Right kidney (tissue), 9 donors: ENCODE measurements at places on chromosomes 11 and 22.

DNA sequence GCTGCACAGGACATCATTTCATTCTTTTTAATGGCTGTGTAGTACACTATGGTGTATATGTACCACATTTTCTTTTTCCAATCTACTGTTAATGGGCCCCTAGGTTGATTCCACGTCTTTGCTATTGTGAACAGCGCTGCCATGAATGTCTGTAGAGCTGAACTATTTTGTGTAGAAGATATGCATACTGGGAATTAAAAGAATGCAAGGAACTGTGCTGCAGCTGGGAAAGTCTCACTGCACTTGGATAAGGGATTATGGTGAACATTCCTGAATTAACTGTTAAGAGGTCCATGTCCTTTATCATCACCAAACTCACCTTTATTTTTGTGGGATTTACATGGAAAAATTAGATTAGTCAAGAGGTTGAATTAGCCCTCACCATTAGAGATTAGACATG, 224.7 kb downstream of the SNX19 start:
- no peak for DNase-seq

GRCh38 chr22:45538281-45538680, 35.6 kb downstream of the FBLN1 start:
- DNase-seq: no peak

DNA sequence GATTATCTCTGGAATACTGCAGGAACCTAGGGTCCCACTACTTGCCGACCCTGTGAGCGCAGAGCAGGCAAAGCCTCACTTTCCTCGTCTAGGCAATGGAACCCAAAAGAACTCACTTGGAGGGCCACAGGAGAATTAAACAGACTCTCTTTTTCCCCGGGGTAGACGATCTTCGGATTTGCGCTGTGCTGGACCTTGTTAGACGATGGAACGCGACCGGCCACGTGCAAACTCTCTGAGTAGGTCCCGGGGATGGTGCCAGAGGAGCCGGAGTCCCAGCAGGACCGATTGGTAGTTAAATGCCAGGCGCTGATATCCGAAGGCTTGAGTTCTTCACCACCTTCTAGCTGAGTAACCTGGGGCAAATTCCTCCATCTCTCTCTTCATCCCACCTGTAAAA, 1.0 kb upstream of the SLC1A2 start:
- DNase-seq: peak; percentile 37

- DNase-seq: no peak
Measured at GRCh38 chr22:21634844-21635243, 2.3 kb downstream of the CCDC116 start.

GRCh38 chr11:111946499-111946898, 9.4 kb downstream of the DIXDC1 start:
- no peak for DNase-seq

GRCh38 chr11:45614196-45614828, 51.1 kb downstream of the CHST1 start:
- DNase-seq: no peak

DNA sequence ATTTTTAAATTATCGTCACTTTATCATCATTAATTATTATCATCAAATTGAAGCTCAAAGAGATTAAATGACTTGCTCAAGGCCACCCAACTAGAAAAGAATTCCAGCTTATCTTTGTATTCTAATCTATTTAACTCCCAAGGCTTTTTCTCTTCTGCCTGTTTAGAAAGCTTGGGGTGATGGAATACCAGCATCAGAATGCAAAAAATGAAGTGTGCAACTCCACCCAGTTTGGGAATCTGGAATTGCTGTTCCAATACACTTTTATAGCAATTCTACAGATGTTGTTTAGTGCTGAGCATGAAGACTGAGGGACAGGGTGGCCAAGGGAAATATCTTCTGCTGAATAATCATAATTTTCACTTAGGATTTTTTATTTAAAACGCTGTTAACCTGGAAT, 97.2 kb upstream of the FIBIN start:
- no peak for DNase-seq

GRCh38 chr11:28243581-28243980, 135.4 kb downstream of the METTL15 start:
- DNase-seq: no peak

GRCh38 chr11:67699521-67699920, 25.1 kb upstream of the ALDH3B2 start:
- DNase-seq: no peak

- DNase-seq: no peak
Measured at GRCh38 chr11:67510023-67510345, 2.0 kb upstream of the CDK2AP2 start.

DNA sequence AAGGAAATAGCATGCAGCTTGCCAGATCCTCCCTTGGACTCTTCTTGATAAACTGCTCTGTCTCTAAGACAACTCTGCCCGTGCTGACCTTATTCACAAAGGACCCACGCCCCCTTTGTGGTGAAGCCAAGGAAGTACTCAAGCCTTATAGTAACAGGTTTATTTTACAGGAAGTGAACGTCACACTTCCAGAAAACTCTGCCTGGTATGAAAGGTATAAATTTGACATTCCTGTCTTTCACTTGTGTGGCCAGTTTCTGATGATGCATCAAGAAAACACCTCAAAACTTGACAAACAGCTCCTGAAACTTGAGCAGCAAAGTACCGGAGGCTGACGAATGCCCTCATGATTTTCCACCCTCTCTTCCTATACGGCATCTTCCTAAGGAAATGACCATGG, 12.5 kb upstream of the PELI3 start:
- no peak for DNase-seq

DNA sequence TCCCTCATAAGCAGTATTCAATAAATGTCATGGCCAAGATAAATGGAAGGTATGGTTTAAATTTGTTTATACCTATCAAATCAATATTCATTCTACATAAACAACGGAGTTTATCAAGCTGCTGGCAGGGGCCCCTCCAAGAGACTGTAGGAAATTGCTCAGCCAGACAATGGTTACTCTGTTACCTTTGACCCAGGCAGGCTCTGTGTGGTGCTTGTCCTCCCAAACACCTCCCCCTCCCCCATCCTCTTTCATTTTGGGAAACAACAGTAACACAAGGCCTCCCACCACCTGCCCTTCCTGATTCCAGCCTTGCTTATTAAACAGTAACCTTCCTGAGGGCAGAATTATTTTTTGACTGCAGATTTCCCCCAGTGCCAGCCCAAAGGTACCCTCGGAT, 10.5 kb upstream of the ZBTB16 start:
- no peak for DNase-seq

GRCh38 chr11:9643751-9644150, 20.1 kb upstream of the SWAP70 start:
- no peak for DNase-seq

- no peak for DNase-seq
Measured at GRCh38 chr22:45201678-45202332, 38.1 kb downstream of the NUP50 start.

GRCh38 chr11:29343465-29344333, 673.1 kb downstream of the KCNA4 start:
- DNase-seq: peak; percentile 3

- no peak for DNase-seq
Measured at GRCh38 chr22:49562685-49563249, 264.9 kb downstream of the BRD1 start.

GRCh38 chr11:46100670-46101069, 20.6 kb downstream of the PHF21A start:
- no peak for DNase-seq

DNA sequence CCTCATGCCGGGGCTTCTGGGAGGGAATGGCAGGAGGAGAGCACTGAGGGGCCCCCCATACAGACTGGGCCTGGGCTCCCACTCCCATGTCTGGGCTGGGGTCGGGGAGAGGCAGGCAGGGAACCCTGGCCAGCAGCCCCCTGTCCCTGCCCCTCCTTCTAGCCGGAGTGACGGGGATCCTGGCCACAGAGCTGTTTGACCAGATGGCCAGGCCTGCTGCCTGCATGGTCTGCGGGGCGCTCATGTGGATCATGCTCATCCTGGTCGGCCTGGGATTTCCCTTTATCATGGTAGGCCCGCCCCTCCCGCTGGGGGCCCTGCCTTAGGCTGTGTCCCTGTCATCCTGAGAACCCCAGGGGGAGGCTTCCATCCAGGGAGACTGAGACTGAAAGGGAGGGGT, 10.0 kb upstream of the MIF start:
- DNase-seq: no peak

- DNase-seq: no peak
Measured at GRCh38 chr11:3188496-3189195, 23.5 kb upstream of the OSBPL5 start.

DNA sequence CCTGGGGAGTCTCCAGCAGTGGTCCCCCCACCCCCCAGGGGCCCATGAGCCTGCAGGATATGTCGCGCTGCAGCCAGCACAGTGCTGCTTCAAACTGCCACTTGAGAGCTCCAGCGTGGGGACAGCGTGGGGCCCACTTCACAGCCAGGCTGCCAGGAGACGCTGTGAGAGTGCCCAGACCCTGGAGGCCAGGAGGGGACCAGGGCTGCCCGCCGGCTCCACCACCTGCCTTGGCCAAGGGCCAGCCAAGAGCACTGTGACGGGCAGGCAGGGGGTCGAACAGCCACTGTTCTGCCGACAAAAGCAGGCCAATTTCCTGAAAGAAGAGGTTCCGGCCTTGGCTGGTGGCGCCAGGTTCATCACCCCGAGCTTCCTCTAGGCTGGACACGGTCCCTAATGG, 60.2 kb downstream of the FLRT1 start:
- DNase-seq: no peak

GRCh38 chr22:44455151-44455962, 42.7 kb downstream of the RTL6 start:
- no peak for DNase-seq

DNA sequence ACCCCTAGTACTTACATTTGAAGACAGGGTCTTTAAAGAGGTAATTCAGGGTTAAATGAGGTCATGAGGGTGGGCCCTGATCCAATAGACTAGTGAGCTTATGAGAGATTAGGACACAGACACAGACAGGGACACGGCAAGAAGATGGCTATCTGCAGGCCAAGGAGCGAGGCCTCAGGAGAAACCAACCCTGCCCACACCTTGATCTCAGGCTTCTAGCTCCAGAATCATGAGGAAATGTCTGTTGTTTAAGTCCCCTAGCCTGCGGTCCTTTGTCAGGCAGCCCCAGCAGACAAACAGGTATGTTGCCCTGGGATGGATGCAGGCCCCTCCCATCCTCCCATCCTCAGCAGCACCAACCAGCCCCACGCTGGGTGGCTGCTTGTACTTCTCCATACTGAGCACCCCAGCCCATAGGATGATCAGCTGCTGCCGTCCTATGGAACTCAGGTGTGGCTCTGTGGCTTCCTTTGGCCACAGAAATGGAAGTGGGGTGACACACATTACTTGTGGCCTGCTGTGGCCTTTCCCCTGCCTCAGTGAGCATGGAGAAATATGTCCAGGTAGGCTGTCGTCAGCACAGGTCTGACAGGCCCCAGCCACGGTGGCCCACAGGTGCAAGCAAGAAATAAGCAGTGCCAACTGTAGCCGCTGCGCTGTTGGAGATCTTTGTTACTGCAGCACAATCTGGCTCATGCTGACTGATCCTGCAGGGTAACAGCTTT, 7.9 kb downstream of the GNB1L start:
- no peak for DNase-seq

DNA sequence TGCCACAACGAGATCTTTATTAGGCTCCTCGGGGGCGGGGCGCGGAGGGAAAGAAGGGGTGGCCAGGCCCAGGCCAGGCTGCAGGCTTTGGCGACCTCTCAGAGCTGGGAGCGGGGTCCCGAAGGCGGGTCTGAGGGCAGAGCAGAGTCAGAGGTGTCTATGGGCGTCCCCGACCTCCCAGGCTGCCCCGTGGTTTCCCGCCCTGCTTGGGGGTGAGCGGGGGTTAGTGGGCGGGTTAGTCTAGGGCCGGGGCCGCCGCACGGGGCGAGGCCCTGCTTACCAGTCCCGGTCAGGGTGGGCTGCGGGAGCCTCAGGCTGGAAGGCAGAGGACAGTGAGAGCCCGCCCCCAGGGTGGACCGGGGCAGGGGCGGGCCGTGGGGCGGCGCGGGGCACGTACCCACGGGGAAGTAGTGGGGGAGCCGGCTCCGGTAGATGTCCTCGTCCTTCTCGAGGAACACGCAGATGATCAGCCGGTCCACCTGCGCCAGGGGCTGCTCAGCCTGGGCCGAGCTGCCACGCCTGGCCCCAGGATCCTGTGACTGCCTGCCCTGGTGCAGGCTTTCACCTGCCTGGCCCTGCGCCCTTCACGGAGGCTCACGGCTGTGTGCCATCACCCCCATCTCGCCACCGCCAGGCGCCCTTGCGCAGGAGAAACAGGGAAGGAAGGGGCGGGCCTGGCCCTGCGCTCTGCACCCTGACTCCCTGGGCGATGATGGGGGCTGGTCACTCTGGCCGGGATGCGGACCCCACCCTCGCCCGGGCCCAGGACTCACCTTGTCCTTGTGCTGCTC, 12.5 kb downstream of the OTUB1 start:
- peak; percentile 69 for DNase-seq

DNA sequence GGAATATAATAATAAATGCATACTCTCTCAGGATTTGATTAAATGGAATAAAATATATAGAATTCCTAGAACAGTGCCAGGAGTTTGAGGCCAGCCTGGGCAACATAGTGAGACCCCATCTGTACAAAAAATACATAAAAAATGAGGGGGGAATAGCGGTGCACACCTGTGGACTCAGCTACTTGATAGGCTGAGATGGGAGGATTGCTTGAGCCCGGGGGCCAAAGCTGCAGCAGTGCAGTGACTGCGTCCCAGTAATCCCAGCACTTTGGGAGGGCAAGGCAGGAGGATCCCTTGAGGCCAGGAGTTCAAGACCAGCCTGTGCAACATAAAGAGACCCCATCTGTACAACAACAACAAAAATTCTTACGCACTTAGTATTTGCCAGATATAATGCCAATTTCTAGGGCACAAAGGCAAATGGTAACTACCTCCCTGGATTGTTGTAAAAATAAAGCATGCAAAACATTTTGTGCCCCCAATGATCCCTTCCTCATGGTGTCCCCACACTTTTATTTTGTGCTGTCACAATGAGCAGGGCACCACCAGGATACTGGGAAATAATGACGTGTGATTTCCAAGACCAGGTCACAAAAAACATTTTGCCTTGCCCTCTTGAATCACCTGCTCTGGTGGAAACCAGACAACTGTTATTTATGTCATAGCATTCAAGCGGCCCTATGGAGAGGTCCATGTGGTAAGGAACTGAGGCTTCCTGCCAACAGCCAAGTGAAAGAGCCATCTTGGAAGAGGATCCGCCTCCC, 18.3 kb upstream of the ZNF280A start:
- no peak for DNase-seq

DNA sequence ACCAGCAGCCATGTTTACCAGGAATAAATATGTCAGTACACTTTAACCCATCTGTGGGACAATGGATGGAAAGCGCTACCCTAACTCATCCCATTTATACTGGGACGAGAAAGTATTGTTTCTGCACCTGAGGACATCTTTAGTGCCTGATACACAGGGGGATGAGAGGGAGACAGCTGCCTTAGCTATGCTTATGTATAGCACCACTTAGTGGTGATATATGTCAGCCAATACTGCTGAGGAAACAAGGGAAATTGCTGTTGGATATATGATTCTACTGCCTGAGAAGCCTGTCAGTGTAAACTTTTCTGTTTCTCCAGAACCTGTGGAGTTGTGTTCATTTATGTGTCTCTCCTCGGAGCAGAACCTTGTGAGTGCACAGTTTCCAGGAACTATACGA, 13.3 kb upstream of the CEP295 start:
- no peak for DNase-seq
